ENCODE measurements at places on chromosomes 6 and 20.

- peak; percentile 48 for DNase-seq
Observed at GRCh38 chr6:98831057-98831958, 3.1 kb upstream of the POU3F2 start.

DNA sequence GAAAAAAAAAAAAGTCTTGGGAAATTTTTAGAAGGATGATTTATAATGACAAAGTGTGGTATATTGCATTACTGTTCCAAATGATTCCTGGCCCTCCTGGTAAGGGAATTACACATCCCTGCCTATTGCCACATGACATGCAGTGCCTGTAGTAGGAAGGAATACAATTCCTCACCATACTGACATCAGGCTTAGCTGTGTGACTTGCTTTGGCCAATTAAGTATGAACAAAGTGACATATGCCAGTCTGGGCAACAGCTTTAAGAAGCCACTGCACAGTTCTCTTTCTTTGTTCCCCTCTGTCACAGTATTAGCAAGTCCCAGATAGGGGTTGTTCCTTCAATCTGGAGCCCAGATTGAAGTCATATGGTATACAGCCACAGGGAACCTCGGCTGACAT lies 100.5 kb downstream of the KIF13A start:
- DNase-seq = no peak

DNA sequence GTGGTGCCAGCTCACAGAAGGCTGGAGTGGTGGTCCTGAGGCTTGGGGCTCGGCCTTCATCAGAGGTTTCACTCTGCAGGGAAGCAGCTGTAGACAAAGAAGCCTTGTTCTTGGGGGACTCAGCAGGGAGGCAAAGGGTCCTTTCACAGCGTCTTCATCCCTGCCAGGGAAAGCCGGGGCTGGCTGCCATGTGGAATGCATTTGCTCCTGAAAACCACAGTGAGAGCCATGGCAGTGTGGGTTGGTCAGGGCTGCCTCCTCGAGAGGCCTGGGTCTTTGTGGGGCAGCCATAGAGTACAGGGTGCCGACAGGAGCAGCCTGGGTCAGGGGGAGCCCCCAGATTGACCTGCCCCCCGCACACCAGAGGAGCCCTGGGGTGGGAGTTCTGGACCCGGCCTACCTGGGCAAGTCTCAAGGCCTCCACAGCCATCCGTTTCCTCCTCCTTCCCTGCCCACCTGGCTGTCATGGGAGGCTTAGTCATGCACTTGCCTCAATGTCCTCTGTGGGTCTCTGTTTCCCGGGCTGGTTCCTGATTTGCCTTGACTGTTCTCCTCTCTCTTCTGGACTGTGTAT lies 144.0 kb downstream of the CDC5L start:
- no peak for DNase-seq

- DNase-seq = peak; percentile 51
Observed at GRCh38 chr6:30541515-30542403, 14.5 kb downstream of the GNL1 start.

GRCh38 chr6:70663881-70664466 lies 3.7 kb upstream of the SMAP1 start:
- DNase-seq = no peak

DNA sequence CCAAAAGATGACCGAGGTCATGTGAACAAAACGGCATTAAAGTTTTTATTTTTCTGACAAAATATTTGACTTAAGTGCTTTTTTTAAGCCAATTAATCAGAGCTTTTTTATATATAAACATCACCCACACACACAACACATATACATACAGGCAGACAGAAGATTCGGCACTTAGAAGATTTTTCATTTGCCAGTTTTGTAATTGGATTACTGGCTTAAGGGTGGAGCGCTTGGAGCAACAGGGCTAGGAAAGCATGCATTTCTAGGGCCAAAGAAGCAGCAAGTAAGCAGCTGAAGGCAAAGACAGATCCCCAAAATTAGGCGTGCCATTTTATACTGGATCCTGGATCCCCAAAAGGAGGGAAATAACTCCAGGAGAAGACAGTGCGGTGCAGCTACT lies 30.3 kb downstream of the SAMD5 start:
- no peak for DNase-seq

- no peak for DNase-seq
Observed at GRCh38 chr20:63508072-63508768, 9.3 kb upstream of the EEF1A2 start.

- DNase-seq = no peak
Observed at GRCh38 chr6:22320750-22321149, 23.9 kb upstream of the PRL start.

DNA sequence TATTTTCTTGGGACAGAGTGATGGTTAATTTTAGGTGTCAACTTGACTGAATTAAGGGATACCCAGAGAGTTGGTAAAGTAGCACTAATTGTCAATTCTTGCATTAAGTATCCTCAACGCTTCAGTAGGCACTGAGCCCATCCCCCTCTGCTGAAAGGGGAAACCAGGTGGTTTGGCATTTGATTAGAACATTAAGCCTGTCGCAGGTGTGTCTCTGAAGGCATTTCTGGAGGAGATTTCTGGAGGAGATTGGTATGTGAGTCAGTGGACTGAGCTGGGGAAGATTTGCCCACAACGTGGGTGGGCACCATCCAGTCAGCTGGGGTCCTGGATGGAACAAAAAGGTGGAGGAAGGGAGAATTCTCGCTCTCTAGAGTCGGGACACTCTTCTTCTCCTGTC lies 119.8 kb downstream of the RFX6 start:
- no peak for DNase-seq

- no peak for DNase-seq
Observed at GRCh38 chr6:15887491-15888461, 224.9 kb upstream of the DTNBP1 start.

GRCh38 chr6:44456070-44456965 lies 68.8 kb downstream of the CDC5L start:
- DNase-seq = peak; percentile 11

- DNase-seq = no peak
Observed at GRCh38 chr6:79455446-79455845, 81.8 kb downstream of the LCA5 start.

GRCh38 chr20:47680804-47681529 lies 104.3 kb downstream of the SULF2 start:
- DNase-seq = no peak

DNA sequence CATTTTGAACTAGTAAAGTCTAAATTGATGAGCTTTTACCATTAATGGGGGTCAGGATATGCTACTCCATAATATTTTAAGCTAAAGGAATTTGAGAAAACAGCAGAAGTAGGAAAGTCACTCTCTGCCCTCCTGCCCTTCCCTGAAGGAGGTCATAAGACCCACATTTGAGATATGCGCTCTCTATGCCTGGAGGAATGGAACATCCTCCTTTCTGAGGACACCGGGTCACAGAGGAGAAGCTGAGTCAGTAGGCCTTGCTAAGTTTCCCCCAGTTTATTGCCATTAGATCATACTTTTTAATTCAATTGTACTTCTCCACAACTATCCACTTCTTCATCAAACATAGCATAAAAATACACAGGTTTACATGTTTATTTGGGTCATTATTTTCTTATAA lies 40.3 kb downstream of the AKAP7 start:
- DNase-seq = no peak

DNA sequence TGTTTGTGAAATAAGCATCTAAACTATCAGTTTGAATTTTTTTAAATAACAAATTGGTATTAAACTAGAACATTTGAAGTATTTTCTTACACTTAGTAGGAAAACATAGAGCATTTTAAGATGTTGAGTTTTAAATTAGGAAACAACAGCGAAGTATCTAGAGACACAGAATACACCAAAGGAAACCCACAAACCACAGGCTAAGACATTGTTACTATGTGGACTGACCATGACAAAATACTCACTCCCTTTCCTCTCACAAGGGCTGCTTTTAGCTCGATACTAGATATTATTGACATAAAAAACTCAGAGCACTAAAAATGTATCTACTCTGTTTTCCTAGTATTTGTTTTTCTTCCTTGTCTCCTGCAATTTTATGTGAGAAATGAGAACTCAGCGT lies 266.0 kb upstream of the CITED2 start:
- DNase-seq = no peak

DNA sequence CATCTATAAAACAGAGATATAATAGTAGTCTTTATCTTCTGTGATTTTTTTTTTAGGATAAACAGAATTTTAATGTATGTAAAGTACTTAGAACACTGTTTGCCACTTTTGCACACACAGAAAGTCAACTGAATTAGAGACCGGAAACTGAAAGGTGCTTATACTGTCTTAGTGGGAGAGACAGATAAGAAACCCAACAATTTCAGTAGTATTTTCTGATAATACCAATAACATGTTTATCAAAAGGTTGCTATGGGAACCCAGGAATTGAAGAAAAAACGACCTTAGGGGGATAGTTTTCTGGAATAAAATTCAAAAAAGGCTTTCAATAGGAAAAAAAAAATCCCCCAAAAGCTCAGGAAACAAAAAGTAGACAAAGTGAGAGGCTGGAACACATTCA lies 138.6 kb downstream of the BCKDHB start:
- DNase-seq = no peak

DNA sequence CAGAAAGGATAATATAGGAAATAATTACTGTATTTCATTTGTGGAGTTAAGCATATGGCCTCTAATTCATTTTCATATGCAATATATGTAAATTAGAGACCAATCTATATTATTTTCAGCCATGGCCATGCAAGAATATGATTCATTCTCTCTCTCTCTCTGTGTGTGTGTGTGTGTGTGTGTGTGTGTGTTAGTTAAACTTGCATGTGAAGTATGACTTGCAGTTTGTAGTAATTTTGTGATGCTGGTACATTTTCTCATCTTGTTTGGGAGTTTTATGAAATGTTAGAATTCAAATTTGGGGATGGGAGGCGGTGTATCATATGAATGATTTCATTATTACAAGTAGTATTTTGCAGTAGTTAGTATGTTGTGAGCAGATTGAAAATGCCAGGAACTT lies 74.8 kb downstream of the JARID2 start:
- DNase-seq = no peak

DNA sequence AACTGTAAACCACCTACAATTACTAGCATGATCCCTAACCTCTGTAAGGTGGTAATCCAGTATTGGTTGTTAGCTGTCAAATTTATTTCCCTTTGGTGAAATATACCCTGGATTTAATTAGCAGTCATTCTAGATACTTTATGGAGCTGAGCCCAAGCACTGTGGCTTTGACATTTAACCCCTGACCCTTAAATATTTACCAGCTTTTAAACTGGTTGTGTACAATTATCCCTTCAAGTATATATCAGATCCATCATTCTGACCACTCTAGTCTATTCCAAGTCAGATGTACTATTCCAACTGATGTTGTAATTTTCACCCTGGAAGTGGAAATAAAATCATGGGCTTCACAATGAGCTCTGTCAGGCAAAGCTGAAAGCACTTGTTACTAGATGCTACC lies 229.6 kb downstream of the FOXC1 start:
- no peak for DNase-seq

GRCh38 chr6:143802833-143803565 lies 40.1 kb upstream of the LTV1 start:
- DNase-seq = no peak

DNA sequence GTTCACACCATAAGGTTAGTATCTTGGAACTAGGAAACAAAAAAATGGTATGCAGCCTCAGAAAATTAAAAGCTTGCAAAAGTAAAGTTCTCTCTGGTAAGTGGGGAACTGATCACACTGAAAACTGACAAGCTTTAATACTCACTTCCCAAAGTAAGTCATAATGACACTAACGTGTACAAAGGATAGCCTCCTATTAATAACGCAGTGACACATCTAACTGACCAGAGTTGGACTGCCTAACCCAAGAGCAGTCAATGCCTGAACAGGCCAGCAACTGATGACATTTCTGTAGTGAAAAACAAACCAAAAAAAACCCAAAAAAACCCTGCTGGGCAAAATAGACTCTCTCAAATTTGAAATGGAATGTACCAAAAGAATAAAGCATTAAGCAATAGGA lies 30.7 kb downstream of the CHD6 start:
- DNase-seq = no peak

GRCh38 chr6:155530219-155530834 lies 74.7 kb upstream of the NOX3 start:
- DNase-seq = no peak

GRCh38 chr20:15026759-15027158 lies 689.3 kb upstream of the FLRT3 start:
- no peak for DNase-seq

DNA sequence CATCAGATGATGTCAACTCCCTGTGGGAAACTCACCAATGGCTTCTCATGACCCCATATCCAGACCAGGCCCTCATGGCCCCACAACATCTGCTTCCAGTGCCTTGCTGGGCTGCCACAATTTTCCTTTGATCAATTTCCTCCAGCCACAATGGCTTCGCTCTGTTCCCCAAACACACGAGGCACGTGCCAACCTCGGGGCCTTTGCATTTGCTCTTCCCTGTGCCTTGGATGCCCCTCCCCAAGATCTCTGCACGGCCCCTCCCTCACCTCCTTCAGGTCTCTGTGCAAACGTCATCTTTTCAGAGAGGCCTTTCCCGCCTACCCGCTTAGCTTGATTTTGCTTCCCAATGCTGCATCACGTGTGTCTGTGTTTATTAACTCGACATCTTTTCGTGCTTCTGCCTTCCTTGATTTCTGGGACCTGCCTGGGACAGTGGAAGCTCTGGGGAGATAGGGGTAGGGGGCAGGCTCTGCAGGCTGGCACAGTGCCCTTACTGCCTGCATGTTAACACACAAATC lies 13.1 kb downstream of the PEDS1 start:
- no peak for DNase-seq

DNA sequence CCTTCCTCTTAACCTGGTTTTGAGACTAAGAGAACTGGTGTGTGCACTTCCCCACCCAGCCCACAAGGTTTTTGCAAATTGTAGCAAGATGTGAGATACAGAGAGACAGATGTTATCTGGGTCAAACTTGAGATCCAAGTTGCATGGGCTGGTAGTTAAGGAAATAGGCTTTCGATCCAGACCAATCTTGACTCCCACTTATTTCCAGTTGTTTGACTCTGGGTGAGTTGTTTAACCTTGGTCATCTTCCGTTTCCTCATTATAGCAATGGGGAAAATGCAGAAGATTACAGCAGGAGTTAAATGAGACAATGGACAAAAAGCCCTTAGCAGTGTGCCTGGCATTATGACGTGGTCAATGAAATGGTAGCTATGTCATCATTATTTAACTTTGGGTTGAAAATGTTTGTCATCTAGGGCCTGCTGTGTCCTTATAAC lies 1.7 kb downstream of the SNX21 start:
- no peak for DNase-seq

DNA sequence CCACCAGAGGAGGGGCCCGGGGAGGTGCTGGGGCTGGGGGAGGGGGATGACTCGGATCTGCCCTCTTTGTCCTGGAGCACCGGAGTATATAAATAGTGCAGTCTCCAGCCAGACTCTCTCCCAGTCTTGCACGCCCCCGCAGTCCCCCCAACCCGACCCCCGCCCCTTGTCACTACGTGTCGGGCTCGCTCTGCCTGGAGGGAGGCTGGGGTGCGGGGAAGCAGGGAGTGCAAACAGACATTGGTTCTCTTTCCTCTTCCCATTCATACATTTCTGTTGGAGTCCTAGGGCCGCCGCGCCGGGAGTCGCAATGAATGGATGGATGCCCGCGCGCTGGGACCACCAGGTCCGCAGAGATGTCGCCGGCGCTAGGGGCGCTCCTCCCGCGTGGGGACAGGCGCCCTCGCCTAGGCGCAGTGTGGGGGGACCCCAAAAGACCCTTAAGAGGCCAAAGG lies 179.3 kb downstream of the TBXT start:
- no peak for DNase-seq

GRCh38 chr6:12832226-12832735 lies 115.7 kb downstream of the PHACTR1 start:
- no peak for DNase-seq

Measured in NCI-H187 (cell line).